ENCODE measurements at places on chromosomes 6 and 20.

DNA sequence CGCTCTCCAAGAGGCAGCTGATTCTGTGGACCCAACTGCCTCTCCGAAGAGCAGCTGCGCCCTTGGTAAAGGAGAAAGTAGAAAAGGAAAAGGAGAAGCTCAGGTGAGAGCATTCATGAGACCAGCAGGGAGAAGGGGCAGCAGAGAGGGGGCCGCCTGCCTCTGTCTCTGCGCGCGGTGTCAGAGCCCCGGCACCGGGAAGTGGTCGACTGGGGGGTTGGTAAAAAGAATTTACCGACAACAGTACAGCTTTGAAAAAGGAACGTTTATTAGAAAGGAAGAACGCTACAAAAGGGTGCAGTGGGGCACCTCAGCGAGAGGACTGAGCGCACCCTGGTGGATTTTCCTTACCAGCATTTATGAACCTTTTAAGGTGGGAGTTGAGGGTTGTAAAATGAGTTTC, 61.9 kb downstream of the GPR6 start:
- peak; percentile 15 for DNase-seq

- no peak for DNase-seq
Observed at GRCh38 chr20:32871627-32872160, 13.0 kb downstream of the EFCAB8 start.

DNA sequence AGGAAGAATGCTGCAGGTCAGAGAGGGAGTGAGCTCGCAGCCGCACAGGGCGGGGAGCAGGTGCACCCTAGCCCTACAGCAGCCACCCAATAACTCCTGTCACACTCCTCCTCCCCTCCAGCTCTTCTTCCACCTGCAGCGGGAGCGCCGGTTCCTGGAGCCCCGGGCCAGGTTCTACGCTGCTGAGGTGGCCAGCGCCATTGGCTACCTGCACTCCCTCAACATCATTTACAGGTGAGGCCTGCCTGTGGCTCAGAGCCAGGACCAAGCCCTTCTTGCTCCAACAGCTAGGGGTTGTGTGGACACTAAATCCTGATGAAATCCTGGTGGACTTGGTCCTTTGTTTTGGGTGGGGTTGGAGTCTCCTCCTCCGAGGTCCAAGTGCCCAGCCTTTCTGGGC, 11.7 kb downstream of the SGK2 start:
- no peak for DNase-seq

GRCh38 chr6:36929607-36930006, 24.9 kb upstream of the PI16 start:
- DNase-seq: no peak

DNA sequence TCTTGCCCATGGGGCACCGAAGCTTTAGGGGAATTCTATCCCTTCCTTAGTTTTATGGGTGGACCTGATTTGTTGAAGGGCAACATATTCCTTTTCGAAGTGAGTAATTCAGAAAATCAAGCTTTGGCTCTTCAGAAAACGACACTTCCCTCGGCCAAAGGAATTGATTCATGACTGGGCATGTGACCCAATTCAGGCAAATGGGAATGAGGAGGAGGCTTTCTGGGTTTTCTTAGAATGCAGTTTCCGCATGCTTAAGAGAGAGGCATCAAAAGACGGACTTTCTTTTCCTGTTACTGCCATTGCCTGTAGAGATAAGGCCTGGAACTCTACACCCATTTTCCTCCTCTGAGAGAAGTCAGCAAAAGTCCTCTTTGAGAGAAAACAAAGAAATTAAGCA, 179.5 kb downstream of the RFPL4B start:
- DNase-seq: no peak

DNA sequence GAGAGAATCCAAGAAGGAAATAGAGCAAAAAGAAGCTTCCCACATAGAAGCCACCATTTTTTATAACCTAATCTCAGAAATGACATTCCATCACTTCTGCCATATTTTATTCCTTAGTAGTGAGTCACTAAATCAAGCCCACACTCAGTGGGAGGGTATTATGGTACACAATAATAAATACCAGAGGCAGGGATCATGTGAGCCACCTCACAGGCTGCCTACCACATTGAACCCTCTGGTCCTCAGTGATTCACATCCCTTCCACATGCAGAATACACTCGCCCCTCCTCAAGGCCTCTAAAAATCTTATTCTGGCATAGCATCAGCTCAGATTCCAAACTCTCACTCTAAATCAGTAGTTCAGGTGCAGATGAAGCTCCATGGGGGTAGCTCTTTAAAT, 49.4 kb downstream of the TMC2 start:
- DNase-seq: no peak

- DNase-seq: no peak
Observed at GRCh38 chr20:3916364-3916763, 27.2 kb downstream of the PANK2 start.

All from CD4-positive, alpha-beta T cell treated with Interferon gamma for 1 hour (primary cell).